NCI-H187 (cell line): ENCODE measurements at places on chromosomes 5 and 9.

DNA sequence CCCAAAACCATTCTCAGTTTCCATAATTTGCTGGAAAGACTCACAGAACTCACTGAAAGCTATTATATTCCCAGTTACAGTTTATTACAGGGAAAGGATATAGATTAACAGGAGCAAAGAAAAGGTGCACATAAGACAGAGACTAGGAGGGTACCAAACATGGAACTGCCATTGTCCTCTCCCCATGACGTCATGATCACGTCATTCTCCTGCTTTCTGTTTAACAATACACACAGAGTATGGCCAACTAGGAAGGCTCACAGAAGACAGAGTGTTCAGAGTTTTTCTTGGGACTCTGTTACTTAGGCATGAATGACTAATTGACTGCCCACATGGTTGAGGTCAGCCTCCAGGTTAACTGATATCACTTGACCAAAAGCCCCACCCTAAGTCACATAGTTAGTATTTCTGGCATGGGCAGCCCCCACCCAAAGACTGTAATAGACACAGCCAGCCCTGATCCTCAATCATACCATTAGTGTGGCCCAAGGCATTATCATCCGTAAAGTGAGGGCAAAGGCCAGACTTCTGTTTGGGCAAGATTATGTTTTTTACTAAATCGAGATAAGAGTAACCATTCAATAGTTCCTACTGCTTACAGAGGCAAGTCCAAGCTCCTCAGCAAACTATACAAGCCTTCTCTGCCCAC is 353.5 kb upstream of the POU5F2 start:
- DNase-seq, result no peak

GRCh38 chr5:60585618-60586017 is 114.3 kb downstream of the DEPDC1B start:
- DNase-seq, result no peak

DNA sequence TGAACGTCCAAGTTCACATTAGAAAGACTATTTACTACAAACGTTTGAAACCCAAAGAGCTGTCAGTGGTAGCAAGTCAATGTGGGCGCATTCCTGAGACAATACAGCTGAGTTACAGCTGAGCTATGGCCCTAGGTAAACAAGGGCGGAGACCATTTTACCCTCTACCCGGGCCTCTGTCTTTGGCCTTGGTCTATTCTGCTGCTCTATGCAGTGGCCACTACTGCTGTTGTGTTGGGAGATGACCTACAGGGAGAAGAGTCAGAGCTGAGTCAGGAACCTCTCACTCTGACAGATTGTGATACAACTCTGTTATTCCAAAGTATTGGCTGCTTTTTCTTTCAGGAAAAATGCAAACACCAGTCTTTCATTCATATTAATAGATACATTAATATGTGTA is 700.6 kb downstream of the SEMA5A start:
- no peak for DNase-seq

GRCh38 chr5:132095424-132095972 is 21.9 kb downstream of the CSF2 start:
- no peak for DNase-seq

- no peak for DNase-seq
Observed at GRCh38 chr5:152529440-152529839, 124.4 kb upstream of the NMUR2 start.

DNA sequence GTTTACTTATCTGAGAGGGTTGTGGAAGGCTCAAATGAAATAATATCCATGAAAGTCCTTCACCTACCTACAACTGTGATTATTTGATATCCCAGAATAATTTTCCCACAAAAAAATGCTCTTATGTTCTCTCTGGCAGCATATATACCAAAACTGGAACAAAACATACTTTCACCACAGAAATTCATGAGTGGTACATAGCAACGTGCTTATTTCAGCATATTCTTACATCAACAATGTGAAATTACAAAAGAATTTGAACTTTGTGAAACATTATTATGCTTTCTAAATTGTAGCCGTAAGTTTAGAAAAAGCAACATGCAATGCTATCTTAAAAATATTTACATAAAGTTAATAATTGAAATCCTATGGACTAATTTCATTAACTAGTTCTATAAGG is 137.1 kb downstream of the GABRB2 start:
- DNase-seq, result no peak

GRCh38 chr9:82295181-82295580 is 306.6 kb downstream of the SPATA31D1 start:
- DNase-seq, result no peak

DNA sequence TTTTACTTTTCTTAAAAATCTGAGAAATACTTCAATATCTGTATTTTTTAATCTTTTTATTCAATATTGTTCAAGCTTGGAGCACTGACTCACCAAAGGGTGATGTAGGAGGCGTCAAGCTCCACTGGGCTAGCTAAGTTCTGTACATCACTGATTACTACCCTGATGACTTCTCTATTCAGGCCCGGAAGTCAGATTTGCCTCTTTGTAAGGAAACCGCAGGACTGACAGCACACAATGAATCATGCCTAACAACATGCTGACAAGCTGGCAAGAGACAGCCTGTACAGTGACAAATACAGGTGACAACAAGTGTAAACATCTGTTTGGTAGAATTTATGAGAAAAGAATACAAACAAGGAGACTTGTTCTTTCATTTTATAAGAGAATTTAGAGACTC is 627.9 kb upstream of the RORB start:
- DNase-seq, result no peak

- no peak for DNase-seq
Observed at GRCh38 chr5:38996123-38996522, 78.1 kb downstream of the RICTOR start.

GRCh38 chr9:119873877-119874276 is 504.6 kb upstream of the BRINP1 start:
- no peak for DNase-seq

GRCh38 chr5:160293901-160294561 is 18.3 kb downstream of the CCNJL start:
- DNase-seq, result no peak

GRCh38 chr5:118923295-118924005 is 64.9 kb downstream of the DTWD2 start:
- DNase-seq, result no peak

GRCh38 chr9:6955251-6955921 is 197.6 kb downstream of the KDM4C start:
- DNase-seq, result no peak

- DNase-seq, result no peak
Observed at GRCh38 chr5:150638488-150639376, 1.7 kb upstream of the SYNPO start.

GRCh38 chr5:61402244-61402823 is 70.3 kb downstream of the ZSWIM6 start:
- DNase-seq, result no peak

DNA sequence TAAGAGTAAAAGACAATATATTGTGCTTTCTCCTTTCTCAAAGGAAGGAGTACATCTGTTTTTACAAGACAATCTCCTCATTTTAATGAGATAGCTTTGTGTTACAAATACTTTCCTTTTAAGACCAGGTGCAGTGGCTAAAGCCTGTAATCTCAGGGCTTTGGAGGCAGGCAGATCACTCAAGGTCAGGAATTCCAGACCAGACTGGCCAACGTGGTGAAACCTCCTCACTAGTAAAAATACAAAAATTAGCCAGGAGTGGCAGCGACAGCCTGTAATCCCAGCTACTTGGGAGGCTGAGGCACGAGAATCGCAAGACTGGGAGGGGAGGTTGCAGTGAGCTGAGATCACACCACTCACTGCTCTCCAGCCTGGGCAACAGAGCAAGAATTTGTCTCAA is 11.8 kb downstream of the TMEM161B start:
- DNase-seq, result no peak

GRCh38 chr9:116103976-116104820 is 49.4 kb upstream of the PAPPA start:
- DNase-seq, result no peak

- no peak for DNase-seq
Observed at GRCh38 chr5:172180936-172181335, 7.1 kb downstream of the STK10 start.

DNA sequence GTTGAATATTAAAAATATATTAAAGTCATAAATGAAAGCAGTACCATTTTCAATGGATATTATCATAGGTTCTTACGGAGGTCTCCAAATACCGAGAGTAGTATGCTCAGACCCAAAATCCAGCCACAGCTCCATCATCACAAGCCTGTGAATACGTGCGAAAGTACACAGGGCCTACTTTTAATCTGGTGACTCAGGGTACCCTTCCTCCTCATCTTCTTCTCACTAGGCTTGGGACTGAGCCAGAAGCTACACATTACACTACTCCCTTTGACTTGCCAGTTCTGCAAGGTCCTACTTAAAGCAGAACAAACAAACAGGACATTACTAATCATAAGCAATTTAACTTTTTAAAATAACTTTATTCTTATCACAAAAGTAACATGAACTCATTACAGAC is 7.6 kb upstream of the RIC1 start:
- no peak for DNase-seq

DNA sequence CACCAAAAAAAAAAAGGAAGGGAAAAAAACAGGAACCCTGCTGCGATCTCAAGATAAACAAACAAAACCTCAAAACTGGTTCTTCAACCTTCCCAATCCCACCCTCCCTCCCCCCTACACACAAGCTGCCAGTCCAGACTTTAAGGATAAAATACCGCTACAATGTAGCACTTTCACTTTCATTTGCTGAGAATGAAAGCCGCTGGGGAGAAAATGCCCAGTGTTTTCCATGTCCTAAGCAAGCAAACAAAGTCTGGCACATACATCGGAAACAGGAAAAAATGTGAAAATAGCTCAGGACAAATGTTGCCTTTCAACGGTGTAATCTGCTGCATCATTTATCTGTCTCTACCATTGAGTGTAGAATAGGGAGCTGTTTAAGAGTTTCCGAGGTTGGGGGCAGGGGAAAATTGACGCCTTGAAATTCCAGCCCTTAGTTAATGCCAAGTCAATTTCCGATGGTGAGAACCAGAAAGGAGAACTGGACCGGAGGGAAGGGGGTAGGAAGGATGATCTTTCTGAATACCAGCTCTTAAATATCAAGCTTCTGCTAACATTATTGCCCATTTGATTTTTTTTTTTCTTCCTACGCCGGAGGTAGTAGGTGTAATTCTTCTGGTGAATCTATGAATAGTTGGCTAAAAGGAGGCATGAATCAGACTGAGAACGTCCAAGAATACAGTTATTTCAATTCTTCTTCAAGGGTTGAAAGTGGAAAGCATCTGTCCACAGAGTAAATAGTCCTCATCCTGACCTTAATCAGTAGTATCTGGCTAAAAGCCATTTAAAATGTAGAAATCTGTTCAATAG is 1.2 kb upstream of the ADAMTS6 start:
- no peak for DNase-seq

- no peak for DNase-seq
Observed at GRCh38 chr9:7055171-7055903, 297.6 kb downstream of the KDM4C start.

- no peak for DNase-seq
Observed at GRCh38 chr5:177109810-177110209, 23.1 kb downstream of the FGFR4 start.

DNA sequence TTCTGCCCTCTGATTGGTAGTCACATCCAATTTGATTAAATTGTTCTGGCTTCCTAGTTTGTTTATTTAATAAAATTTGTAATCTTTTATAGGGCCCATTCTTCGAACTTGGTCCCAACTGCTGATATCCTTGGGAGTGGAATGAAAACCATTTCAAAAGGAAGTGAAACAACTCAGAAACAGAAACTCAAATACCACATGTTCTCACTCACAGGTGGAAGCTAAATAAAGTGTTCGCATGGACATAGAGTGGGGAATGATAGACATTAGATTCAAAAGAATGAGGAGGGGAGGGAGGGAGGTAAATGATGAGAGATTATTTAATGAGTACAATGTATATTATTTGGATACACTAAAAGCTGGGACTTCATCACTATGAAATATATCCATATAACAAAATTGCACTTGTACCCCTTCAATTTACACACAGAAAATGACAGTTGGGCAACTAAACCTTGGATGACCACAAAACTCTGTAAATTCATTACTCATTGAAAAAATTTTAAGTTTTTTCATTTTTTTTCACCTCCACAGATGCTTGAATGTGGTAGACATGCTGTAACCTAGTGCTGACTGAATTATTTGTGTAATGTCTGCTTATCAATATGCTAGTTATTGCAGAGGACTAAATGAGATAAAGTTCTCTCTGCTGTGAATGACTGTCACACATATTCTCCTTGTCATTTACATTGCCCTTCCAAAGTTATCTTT is 16.0 kb downstream of the ATP10B start:
- no peak for DNase-seq

GRCh38 chr9:126146254-126147145 is 180.1 kb upstream of the MVB12B start:
- peak; percentile 16 for DNase-seq

DNA sequence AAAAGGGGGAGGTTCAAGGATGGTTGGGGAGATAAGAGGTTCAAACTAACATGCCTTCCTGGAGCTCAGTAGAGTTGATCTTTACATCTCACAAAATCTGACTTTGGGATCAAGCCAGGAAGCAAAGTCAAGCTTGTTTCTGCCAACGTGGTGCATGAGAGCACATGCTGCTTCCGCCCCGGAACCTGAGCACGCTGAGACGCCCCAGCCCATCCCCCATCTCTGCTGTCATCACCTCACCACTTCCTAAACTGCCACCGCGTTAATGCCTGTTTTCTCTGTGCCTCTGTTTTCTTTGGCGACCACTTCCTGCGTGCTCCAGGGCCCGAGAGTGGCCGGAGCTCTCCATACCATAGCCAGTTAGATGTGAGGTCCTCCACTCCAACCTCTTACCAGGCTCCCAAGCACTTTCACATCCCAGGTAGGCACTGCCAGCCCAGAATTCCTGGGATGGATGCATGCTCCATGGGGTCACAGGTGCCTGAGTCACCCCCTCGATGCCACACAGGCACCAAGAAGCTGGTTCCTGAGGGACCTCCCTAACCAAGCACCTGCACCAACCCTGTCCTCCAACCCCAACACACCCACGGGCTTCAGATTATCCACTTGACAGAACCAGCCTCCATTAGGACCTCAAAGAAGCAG is 31.2 kb upstream of the AFAP1L1 start:
- no peak for DNase-seq

GRCh38 chr9:127366594-127366993 is 30.4 kb upstream of the SLC2A8 start:
- DNase-seq, result no peak

DNA sequence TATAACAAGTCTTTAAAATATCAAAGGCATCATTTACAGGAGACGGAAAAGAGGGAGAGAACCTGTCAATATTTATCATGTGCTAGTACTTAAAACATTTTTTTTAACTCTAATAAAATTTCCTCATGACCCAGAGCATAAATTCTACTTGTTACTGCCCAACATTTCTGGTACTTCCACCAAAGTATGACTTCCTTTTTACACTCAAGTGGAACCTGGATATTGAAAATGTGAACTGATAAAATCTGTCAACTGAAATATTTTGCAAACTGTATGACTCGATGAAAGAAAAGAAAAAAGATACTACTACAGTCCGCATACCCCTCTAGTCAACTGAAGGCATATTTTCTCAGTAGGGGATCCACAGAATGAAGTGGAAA is 37.1 kb downstream of the FAM13B start:
- DNase-seq, result no peak
